Ecto neural progenitor cell (in vitro differentiated cells): ENCODE measurements at places on chromosomes 6 and 20.

GRCh38 chr6:36642913-36643817 is 35.3 kb upstream of the CDKN1A start:
- no peak for DNase-seq

- DNase-seq, result no peak
These were observed 48.6 kb downstream of the MOCS1 start for GRCh38 chr6:39885691-39886090.

- DNase-seq, result no peak
These were observed 1.2 kb downstream of the PSMB8 start for GRCh38 chr6:32842690-32843089.

DNA sequence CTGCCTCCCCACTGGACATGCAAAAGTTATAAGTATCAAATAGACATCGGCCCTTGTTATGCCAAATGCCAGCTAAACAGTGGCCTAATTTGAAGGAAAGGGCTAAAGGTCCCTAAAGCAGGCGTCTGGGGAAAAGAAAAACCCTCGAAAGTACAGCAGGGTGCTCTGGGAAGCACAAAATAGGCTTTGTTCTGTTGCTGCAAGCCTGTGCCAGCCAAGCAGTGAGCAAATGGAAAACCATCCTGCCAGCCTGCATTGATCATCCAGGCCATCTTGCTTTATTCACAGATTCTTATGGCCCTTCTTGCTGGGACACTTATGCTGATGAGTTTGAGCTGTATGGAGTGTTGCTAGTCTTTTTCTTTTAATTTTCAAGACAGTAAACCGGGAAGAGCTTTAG is 62.2 kb upstream of the PLEKHG1 start:
- DNase-seq, result no peak

GRCh38 chr20:22924046-22924737 is 110.9 kb upstream of the SSTR4 start:
- no peak for DNase-seq

GRCh38 chr6:43915986-43916923 is 146.2 kb downstream of the VEGFA start:
- no peak for DNase-seq

DNA sequence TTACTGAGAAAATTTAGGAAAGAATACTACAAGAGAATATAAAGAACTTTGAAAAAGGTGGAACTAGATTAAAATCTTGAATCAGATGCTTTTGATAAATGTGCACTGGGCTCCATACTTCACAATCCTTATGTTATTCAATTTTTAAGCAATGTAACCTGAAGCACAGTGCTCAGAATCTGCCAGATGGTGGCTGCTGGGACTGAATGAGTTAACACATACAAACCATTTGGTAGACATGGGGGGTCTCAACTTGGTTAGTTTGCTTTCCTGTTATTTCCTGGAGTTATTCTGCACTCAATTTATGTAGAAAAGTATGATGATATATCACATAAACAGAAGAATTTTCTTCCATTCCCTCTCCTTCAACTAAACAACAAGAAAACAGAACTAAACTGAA is 326.5 kb downstream of the RNGTT start:
- DNase-seq, result no peak

GRCh38 chr20:35166242-35166830 is 5.5 kb upstream of the PROCR start:
- no peak for DNase-seq

- no peak for DNase-seq
These were observed 246.1 kb downstream of the LY86 start for GRCh38 chr6:6834356-6835222.

- DNase-seq, result no peak
These were observed 41.3 kb upstream of the TAGAP start for GRCh38 chr6:159086033-159086618.
